ENCODE measurements at places on chromosomes 12 and 14.

- DNase-seq = no peak
These were observed 6.9 kb downstream of the MLH3 start for GRCh38 chr14:75044322-75044721.

DNA sequence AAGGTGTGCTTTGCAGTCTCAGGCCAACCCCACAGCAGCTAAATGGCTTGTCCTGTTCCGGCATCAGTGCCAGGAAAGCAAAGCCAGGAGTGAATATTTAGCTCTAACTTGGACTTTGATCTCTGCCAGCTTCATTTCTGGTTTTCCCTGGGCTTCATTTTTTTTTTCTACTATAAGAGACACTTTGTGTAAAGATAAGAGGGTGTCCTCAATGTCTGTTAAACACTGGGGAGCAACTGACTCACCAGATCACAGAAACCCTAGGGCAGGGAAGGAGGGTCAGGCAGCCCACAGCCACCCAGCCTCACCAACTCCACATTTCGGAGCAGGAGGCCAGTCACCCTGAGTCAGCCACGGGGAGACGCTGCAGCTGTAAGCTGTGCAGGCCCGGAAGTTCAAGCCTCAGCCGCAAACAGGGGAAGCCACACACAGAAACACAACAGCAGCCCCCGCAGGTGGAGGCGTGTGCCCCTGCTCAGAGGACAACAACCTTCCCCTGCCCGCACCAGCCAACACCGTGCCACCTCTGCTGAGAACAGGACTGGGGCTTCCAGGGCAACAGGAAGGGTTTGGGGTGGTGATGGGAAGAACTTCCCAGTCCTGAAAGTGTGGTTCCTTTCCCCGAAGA is 6.3 kb downstream of the TNFRSF1A start:
- DNase-seq = peak; percentile 82

GRCh38 chr12:41039461-41039860 is 148.7 kb upstream of the PDZRN4 start:
- DNase-seq = no peak

- DNase-seq = no peak
These were observed 159.3 kb downstream of the SLC2A13 start for GRCh38 chr12:39946361-39947280.

GRCh38 chr12:84537666-84538065 is 374.9 kb downstream of the SLC6A15 start:
- DNase-seq = no peak

GRCh38 chr12:124696693-124697476 is 129.5 kb upstream of the NCOR2 start:
- DNase-seq = no peak

DNA sequence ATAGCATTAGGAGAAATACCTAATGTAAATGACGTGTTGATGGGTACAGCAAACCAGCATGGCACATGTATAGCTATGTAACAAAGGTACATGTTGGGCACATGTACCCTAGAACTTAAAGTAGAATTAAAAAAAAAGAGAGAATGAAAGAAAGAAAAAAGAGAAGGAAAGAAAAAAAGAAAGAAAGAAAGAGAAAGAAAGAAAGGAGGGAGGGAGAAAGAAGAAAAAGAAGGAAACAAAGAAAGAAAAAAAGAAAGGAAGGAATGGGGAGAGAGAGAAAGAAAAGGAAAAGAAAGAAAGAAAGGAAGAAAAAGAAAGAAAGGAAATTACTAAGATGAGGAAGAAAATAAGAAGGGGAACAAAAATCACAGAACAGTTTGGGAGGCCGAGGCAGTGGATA is 925.5 kb downstream of the LRFN5 start:
- no peak for DNase-seq

DNA sequence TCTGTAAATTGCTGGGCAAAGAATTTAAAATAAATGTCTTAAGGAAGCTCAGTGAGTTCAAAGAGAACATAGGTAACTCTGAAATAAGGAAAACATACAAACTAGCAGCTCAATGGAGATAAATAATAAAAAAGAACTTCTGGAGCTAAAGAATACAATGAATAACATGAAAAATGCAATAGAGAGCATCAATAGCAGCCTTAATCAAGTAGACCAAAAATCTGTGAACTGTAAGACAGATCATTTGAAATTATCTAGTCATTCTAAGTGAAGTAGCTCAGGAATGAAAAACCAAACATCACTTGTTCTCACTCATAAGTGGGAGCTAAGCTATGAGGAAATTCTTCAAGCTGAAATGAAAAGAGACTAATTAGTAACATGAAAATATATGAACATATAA is 5.8 kb upstream of the ABCC9 start:
- DNase-seq = no peak

DNA sequence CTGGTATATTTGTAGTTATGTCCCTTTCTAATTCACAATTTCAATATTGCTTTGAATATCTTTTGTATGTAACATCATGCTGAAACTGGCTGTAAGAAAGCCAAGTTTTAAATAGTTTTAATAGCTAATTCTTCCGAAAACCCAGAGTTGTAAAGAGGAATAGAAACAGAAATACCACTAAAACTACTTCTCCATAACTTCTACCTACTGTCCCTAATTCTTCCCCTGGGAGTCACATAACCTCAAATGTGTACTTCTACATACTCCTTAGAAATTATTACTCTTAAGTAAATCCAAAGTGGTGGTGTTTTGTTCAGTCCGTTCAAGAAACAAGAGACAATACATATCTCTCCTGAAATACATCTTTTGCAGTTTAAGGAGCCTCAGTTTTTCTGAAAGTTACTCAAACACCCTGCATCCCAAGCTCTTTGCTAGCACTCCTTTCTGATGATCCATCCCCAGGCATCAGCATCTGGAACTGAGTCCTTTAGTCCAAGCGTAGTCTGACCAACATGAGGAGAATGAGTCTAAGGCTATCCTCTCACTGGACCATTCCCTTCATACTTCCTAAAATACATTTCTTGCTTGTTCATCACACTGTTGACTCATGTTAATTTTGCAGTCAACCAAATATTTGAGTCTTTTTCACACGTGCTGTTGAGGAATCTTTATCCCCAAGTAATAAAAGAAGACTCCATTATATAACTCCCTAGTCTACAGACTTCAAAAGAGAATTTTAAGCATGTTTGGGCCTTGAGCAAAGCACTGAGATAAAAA is 214.3 kb upstream of the NUDT4 start:
- no peak for DNase-seq

All from stimulated activated CD8-positive, alpha-beta memory T cell treated with anti-CD3 and anti-CD28 coated beads, Interleukin-2, amount 100 ng/mL, for 48 hours (primary cell).